ENCODE measurements at places on chromosomes 2 and 18. TPM values are rescaled to one million over a fixed set of nuclear protein-coding genes. Genes with fewer than 3 reads are reported as not detected.

The EGR4 gene
- not detected for polyA plus RNA-seq

- no peak for DNase-seq
These were observed 718.7 kb upstream of the GCFC2 start for GRCh38 chr2:76429374-76429773.

DNA sequence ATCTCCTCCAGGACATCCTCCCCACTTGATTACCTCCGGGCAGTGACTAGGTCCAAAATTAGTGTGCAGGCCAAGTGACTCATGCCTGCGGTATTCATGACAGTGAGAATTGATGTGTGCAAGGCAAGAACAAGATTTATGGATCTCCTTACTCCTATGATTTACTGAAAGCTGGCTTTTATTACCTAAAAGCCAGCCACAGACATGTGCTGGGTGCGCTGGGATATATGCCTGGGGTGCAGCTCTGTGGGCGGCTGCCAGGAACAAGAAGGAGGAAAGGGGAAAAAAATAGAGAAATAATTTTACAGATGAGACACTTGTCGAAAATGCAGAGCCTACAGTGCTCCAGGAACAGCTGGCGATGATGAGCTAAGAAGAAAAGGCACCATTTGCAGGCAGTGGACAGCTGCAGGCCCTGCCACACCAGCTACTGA, 359.3 kb downstream of the CMPK2 start:
- peak; percentile 16 for DNase-seq

The CDKL4 gene
- 0.37 TPM for polyA plus RNA-seq

DNA sequence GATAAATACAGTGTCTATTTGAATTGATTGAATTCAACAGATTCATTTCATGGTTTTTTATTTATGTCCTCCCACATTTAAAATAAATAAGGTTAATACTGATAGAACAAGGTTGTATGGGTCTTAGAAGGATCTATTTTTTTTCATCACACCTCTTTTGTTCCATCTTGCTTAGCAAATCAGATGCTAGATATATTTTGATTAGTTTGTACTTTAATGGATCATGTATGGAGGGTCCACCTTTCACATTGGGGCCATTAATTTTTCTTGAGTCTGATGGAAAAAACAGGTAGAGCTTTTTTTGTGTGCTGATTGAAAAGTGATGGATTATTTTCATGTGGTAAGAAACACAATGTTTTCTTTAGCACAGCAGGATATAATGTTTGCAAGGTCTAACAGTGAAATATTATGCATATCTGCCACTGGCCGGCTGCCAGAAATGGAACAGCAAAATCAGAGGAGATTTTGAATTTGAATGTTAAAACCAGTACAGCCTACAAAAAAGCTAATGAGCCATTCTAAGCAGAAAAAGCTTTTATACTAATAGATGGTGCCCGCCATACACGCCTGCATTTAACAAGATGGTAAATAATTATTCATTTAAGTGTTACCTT, 188.1 kb upstream of the ETAA1 start:
- DNase-seq, result no peak

The NGEF gene
- polyA plus RNA-seq, result 2.8 TPM

DNA sequence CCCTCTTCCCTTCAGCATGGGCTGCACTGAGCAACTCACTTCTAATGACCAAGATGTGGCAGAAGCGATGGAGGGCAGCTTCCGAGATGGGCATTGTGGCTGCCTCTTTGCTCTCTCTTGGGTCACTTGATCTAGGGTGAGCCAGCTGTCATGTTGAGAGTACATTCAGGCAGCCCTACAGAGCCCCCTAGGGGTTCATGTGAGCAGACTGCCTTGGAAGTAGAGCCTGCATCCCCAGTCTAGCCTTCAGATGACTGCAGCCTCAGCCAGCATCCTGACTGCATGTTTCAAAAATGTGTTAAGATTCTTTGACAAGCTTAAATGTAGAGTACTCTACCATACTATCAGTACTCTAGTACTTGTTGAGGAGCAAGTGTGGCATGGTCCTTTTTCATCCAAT, 143.9 kb downstream of the NCK2 start:
- DNase-seq, result no peak

GRCh38 chr2:68637047-68637446, 6.3 kb upstream of the PROKR1 start:
- DNase-seq, result no peak

DNA sequence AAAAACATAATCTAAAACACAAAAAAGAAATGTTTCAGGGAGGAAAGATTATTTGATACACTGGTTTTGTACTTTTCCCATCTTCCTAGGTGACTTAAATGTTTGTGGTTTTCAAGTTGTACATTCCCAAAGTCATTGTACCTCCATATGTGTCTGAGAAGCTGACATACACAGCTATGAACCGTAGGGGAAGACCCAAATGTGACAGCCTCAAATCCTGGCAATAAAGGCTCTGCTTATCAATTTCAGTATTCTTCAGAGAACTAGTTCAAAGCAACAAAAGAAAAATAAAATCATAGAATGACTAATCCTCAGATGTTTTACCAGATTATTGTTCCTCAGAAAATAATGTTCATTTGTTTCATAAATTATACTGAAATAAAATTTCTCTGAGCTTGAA, 2.5 kb downstream of the DYNC2LI1 start:
- DNase-seq, result no peak

GRCh38 chr2:104865096-104865470, 11.2 kb downstream of the POU3F3 start:
- DNase-seq, result no peak

GRCh38 chr2:25198209-25198525, 29.8 kb upstream of the POMC start:
- no peak for DNase-seq

The PLEK gene
- polyA plus RNA-seq, result 4.1 TPM

- DNase-seq, result no peak
These were observed 62.7 kb upstream of the KIF5C start for GRCh38 chr2:148812306-148812705.

- no peak for DNase-seq
These were observed 25.5 kb upstream of the ALPP start for GRCh38 chr2:232353096-232353495.

DNA sequence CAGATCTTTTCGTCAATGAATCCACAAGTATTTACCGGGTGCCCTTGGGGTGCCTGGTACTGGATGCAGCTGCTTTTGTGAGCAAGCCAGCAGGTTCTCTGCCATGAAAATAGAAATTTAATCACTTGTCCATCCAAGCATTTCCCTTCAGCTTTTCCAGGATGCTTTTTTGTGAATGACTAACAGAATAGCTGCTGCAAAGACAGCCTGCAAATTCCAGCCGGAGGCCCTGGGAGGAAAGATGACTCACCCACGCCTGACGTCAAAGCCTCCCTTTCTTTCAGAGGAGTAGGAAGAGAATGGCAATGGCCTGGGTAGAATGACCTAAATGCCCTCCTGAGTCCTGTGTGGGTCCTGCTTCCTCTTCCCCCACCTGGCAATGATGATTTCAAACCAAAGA, 111.9 kb downstream of the AP1S3 start:
- DNase-seq, result peak; percentile 75

DNA sequence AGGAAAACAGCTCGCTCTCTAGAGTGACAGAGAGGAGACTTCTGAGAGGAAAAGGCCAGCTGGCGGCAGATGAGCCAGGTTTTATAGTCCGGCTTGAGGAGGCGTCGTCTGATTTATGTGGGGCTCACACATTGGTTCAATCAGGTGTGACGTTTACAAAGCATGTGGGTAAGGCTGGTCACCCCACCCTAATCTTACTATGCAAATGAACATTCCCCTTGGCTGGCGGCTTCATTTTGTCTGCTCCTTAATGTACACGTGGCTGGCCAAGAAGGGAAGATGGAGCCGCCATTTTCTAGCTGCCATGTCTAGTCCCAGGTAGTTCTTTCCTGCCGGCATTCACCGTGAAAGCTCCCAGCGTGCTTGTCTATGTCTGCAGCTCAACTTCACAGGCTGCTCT, 299.1 kb upstream of the SPRED2 start:
- no peak for DNase-seq

The RGPD4 gene
- polyA plus RNA-seq, result not detected

The ZNF532 gene
- 59.3 TPM for polyA plus RNA-seq

GRCh38 chr2:223003191-223003590, 48.8 kb upstream of the KCNE4 start:
- DNase-seq, result no peak

DNA sequence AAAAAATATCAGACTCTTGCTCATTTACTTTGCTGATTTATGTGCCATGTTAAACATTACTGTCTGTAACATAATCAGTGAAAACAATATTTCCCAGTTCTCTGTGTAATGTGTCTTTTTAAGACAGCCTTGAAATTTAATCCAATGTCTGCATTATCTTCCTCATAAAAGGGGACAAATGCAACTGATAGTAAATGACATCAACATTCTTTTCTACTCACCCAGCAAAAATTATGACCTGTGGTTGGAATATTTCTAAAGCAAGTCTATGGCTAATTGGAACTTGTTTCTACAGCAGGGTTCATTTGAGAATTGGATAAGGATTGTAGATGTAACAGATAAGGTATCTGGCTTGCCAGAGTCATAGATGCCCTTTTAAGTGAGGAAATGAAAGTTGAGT, 34.8 kb downstream of the C1D start:
- DNase-seq, result no peak

The AKAIN1 gene
- not detected for polyA plus RNA-seq

- DNase-seq, result no peak
These were observed 603.1 kb upstream of the HS6ST1 start for GRCh38 chr2:128921751-128922150.

GRCh38 chr18:24543795-24544498, 83.5 kb downstream of the HRH4 start:
- peak; percentile 55 for DNase-seq

The KCNE4 gene
- polyA plus RNA-seq, result 3.4 TPM

GRCh38 chr2:127418300-127419111, at the start of gene PROC:
PROC (plus strand) TSS chr2:127418427; CDS start chr2:127419943, 1,516 bp downstream.
- DNase-seq, result no peak

- DNase-seq, result no peak
These were observed 75.1 kb downstream of the DPP10 start for GRCh38 chr2:114517580-114517979.

DNA sequence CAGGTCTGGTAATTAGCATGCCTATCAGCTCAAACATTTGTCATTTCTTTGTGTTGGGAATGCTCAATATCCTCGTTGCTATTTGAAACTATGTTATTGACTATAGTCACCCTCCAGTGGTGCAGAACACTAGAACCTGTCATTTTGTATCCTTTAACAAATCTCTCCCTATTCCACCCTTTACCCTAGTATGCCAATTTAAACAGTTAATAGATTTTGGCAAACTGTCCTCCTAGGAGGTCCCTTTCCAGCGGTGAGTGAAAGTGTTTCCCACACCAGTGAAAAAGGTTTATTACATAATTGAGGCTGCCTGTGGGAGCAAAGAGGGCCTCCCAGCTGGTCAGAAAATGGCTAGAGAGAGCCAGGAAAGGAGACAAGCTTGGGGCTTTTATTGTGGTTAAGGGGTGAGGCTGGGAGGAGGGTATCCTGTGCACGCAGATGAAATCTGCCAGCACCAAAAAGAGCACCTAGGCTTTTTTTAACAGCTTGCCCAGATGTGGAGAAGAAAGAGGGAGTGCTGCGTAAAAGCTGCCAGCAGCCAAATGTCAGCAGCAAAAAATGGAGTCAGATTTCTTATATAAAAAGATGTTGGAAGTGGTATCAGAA, 1.8 kb upstream of the DRC1 start:
- no peak for DNase-seq

DNA sequence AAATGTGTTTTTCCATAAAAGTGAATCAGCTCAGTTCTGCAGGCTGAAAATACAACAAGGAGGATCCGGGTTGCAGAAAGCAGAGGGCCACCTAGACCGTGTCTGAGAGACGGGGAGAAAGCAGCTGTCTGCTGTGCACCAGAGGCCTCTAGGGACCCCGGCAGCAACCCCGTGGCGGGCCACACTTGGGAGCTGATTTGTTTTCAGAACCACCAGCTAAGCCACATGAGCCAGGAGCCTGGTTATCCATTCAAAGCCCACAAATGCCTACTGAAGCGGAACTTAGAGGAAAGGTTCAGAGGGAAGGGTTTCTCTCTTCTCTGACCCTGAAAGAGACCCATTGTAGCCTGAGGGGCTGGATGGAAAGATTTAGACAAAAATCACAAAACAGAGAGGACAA, 28.4 kb upstream of the ID2 start:
- DNase-seq, result no peak

- DNase-seq, result no peak
These were observed 36.9 kb downstream of the TBC1D8 start for GRCh38 chr2:101114268-101114783.

DNA sequence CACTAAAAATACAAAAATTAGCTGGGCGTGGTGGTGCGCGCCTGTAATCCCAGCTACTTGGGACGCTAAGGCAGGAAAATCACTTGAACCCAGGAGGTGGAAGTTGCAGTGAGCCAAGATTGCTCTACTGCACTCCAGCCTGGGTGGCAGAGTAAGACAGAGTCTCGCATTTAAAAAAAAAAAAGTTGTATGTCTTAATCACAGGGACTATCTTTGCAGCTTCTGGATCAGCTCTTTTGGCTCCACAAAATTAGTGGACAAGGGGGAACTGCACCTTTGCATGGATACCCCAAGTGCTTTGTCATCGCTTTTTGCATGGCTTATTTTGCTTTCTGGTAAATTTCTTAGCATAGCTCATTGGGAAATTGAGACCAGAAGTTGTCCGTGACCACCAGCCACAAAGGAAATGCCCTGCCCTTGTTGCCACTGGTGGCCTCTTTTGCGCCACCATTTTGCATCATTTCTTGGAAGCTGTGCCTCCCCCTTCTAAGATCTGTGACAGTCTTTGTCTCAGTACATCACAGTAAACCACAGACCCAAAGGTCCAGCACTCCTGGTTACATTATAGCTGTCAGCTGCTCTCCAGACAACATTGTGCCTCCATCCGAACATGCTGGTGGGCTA, 43.9 kb upstream of the PCBP1 start:
- DNase-seq, result no peak

The XPO1 gene
- 150 TPM for polyA plus RNA-seq

GRCh38 chr2:55751966-55752365, 58.3 kb upstream of the PNPT1 start:
- no peak for DNase-seq

The DNAH6 gene
- 0.14 TPM for polyA plus RNA-seq

- DNase-seq, result no peak
These were observed 79.7 kb downstream of the STK39 start for GRCh38 chr2:168167511-168168263.

- DNase-seq, result no peak
These were observed 29.9 kb upstream of the REG3A start for GRCh38 chr2:79189465-79189864.

- DNase-seq, result no peak
These were observed 454.2 kb upstream of the KLHL29 start for GRCh38 chr2:22930781-22931180.

DNA sequence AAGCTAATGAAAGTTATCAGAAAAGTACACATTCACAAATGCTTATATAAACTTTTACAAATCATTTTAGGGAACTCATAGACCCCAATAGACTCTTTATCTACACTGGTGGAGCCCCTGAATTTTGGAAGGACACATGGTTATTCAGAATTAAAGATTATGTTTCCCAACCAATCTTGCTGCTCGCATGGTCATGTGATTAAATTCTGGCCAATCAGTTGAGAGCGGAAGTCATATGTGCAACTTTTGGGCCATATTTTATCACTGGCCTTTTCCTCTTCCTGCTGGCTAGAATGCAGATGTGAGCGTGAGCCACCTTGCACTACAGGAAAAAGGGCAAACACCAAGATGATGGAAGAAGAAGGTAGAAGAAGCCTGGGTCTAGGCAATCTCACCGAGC, 19.8 kb downstream of the THOC1 start:
- DNase-seq, result no peak

- no peak for DNase-seq
These were observed 82.8 kb downstream of the EPB41L3 start for GRCh38 chr18:5461041-5461440.

The DOK6 gene
- 4.7 TPM for polyA plus RNA-seq

The HRH4 gene
- polyA plus RNA-seq, result not detected

- DNase-seq, result no peak
These were observed 12.1 kb downstream of the NEURL3 start for GRCh38 chr2:96493072-96493471.

The SPP2 gene
- polyA plus RNA-seq, result not detected
